Naive thymus-derived CD8-positive, alpha-beta T cell (primary cell): ENCODE measurements at places on chromosomes 2 and 18. TPM values are rescaled to one million over a fixed set of nuclear protein-coding genes. Genes with fewer than 3 reads are reported as not detected.

GRCh38 chr2:240448387-240449274 lies 13.2 kb downstream of the GPC1 start:
- H3K27me3 ChIP-seq: peaks cover 6% of the 10 kb centered on the region
- no peak overlapping the region for H3K4me3 ChIP-seq
- H3K27ac ChIP-seq: no peak overlapping the region
- peaks cover 7% of the 10 kb centered on the region for H3K4me1 ChIP-seq
- H3K36me3 ChIP-seq: no peaks in the 10 kb centered on the region

Gene ATP6V1C2
- 0.47 TPM for total RNA-seq

DNA sequence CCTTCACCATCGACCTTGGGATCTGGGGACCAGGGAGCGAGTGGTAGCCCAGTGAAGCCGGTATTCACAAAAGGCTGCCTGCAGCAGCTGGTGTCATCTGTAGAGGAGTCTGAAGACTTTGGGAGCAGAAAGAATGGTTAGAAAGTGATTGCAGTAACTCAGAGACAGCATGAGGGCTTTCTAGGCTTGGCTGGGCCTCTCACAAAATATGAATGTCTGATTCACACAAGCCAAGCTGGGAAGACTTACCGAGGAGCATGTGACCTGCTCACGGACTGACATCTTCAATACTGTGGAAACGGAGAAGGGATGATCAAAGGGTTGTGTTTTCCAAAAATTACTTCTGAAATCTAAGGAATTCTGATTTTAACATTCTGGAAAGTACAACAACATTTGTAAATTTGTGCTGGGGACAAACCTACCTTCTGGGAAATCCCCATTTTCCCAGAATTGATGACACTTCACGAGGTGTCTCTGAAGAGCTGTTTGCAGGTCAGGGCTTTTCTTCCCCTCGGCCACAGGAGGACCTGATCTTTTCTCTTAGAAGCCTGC lies 111.7 kb downstream of the ACOXL start:
- peaks cover 70% of the 10 kb centered on the region for H3K4me1 ChIP-seq
- H3K4me3 ChIP-seq: no peak overlapping the region
- peak overlapping the region; percentile 87 for H3K27ac ChIP-seq
- H3K27me3 ChIP-seq: no peaks in the 10 kb centered on the region
- DNase-seq: no peak

DNA sequence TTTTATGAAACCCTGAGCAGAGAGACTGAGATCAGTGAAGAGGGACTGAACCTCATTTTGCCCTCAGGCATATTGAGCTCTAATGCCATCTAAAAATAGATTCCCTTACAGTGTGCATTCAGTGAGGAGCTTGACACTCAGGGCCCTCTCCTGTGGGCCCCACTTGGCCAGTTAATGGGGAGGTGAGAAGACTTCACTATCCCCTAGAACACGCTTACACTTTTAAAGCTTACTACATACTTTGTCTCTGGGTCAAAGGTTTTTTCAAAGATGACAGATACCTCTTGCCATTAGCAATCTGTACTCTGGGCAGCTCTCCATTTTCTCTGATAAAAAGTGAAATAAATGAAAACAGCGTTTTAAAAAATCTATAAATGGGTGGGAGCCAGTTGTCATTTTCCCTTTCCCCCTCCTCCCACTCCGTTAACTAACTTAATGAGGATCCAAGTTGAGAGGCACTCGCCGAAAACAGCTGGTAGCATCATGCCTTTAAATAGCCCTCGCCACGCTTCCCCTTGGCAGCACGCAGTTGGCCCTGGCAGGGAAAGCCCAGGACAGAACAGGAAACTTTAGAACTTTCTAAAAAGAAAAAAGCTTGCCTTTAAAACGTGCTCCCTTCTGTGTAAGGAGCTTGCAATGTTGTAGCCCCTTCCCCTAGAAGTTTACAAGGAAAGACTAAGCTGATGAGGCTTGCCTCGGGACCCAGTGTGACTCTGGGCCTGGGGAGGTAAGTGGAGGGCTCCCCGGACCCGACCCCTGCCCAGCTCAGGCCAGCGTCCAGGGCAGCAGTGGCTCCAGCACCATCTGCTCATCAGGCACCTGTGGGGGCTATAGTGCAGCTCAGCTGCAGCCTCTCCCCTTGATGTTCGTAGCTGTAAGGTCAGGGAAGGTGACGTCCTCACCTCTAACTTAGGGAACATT lies 58.8 kb upstream of the FOSL2 start:
- no peak overlapping the region for H3K27ac ChIP-seq
- DNase-seq: no peak
- H3K36me3 ChIP-seq: no peaks in the 10 kb centered on the region
- no peak overlapping the region for H3K4me3 ChIP-seq

GRCh38 chr2:230137902-230138539 lies 69.3 kb upstream of the SLC16A14 start:
- H3K36me3 ChIP-seq: peaks cover 15% of the 10 kb centered on the region
- H3K27ac ChIP-seq: no peak overlapping the region
- no peaks in the 10 kb centered on the region for H3K27me3 ChIP-seq
- H3K4me3 ChIP-seq: no peak overlapping the region
- no peaks in the 10 kb centered on the region for H3K4me1 ChIP-seq

DNA sequence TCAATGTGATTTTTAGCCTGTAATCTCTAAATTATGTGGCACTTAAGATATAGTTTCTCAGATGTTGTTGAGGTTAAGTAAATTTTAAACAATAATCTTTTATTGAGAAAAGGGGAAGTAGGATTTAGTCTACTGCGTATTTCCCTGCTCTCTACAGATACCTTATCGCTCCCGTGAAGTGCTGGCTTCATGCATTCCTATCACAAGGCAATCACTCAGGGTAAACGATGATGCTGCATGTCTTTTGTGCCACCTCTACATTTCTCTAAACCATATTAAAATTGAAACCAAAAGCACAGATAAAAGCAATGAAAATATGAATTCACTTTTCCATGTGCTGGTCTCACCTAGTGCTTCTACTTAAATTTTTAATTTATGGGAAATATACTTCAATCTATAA lies 14.4 kb upstream of the RPE start:
- peaks cover 2% of the 10 kb centered on the region for H3K4me1 ChIP-seq
- H3K36me3 ChIP-seq: no peaks in the 10 kb centered on the region
- H3K4me3 ChIP-seq: no peak overlapping the region
- peaks cover 9% of the 10 kb centered on the region for H3K27me3 ChIP-seq

Gene IMPACT
- total RNA-seq: 14.6 TPM

DNA sequence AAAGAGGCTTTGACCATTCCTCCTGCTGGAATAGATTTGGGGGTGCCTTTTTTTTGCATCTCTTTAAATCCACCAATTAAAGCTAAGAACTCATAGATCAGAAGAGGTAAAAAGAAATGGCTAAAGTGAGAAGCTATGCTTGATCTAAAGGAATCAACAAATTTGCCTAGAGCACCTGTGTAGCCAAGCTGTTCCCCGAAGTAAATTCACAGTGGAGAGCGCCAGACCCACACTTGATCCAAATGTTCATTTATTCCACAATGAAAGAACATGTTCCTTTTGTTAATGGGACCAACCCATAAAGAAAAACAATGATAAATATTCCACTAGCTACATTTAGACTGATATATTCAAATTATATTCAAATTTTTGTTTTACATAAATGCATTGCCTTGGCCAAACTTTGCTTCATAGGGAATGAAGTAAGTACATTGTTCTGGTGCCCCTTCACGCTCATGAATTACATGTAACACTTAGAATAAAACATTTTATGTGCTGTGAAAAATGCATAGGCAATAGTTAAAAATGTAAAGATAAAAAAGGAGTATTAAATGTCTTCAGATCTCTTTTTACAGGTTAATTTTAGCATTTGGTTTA lies 167.4 kb downstream of the PKP4 start:
- DNase-seq: no peak
- H3K27ac ChIP-seq: no peak overlapping the region
- no peaks in the 10 kb centered on the region for H3K27me3 ChIP-seq
- H3K36me3 ChIP-seq: peaks cover 4% of the 10 kb centered on the region
- H3K4me1 ChIP-seq: no peaks in the 10 kb centered on the region

DNA sequence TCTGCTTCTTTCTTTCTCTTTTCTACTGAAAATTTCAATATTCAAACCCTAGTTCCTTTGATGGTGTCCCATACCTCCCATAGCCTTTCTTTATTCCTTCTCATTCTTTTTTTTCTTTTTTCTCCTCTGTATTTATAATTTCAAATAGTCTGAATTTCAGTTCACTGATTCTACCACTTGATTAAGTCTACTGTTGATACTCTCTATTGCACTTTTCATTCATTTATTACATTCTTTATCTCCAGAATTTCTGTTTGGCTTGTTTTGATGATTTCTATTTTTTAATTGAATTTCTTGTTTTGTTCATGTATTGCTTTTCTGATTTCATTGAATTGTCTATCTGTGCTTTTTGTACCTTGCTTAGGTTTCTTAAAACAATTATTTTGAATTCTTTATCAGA lies 111.9 kb upstream of the VRK2 start:
- H3K27me3 ChIP-seq: no peaks in the 10 kb centered on the region
- DNase-seq: no peak
- no peak overlapping the region for H3K4me3 ChIP-seq
- no peak overlapping the region for H3K27ac ChIP-seq
- H3K4me1 ChIP-seq: no peaks in the 10 kb centered on the region
- H3K36me3 ChIP-seq: peaks cover 4% of the 10 kb centered on the region

GRCh38 chr2:160486341-160486740 lies 7.3 kb downstream of the RBMS1 start:
- no peak for DNase-seq
- peaks cover 83% of the 10 kb centered on the region for H3K4me1 ChIP-seq
- peak overlapping the region; percentile 34 for H3K27ac ChIP-seq
- H3K36me3 ChIP-seq: no peaks in the 10 kb centered on the region

Gene TEKT4
- not detected for total RNA-seq

DNA sequence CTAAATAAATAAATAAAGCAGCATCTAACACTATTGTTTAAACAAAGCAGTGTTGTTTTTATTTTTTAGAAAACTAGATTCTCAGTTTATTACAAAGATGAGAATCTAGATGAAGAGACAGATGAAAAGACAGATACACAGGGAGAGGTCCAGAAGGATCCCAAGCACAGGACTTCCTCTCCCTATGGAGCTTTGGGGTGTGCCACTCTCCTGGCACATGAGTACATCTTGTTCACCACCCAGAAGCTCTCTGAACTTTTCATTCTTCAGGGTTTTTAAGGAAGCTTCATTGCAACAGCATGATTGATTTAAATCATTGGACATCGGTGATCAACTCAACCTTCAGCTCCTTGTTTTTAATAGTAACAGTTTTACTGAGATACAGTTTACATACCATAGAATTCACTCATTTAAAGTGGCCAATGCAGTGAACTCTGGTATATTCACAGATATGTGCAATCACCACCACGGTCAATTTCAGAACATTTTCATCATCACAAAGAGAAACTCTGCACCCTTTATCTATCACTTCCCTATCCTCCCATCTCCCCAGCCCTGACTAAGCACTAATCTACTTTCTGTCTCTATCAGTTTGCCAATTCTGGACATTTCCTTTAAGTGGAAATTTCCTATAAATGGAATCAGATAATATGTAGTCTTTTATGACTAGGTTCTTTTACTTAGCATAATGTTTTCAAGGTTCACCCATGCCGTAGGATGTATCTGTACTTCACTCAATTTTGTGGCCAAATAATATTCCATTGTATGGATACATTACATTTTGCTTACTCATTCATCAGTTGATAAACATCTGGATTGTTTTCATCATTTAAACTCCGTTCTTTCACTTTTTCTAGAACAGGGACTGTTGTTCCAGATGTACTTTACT lies 62.3 kb upstream of the ZFP36L2 start:
- no peak overlapping the region for H3K27ac ChIP-seq
- peaks cover 3% of the 10 kb centered on the region for H3K4me1 ChIP-seq
- H3K4me3 ChIP-seq: no peak overlapping the region
- H3K36me3 ChIP-seq: peaks cover 87% of the 10 kb centered on the region
- DNase-seq: no peak
- H3K27me3 ChIP-seq: no peaks in the 10 kb centered on the region

Gene WIPF1
- 408 TPM for total RNA-seq

Gene ADGRF3
- total RNA-seq: 1.5 TPM

Gene DNAJC27
- 11.3 TPM for total RNA-seq

DNA sequence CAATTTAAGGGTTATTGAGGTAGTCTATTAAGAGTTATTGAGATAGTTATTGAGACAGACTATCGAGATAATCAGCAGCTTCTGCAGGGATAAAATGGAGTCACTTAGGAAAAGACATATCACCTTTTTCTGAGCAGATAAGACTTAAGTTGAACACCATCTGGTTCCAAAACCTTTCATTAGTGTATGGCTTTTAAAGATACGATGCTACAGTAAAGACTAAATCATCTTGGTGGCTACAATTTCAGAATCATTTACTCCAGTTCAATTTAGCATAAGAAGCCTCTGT lies 68.6 kb upstream of the DNAJC10 start:
- H3K27ac ChIP-seq: no peak overlapping the region
- no peak for DNase-seq
- H3K27me3 ChIP-seq: no peaks in the 10 kb centered on the region
- H3K36me3 ChIP-seq: no peaks in the 10 kb centered on the region
- no peaks in the 10 kb centered on the region for H3K4me1 ChIP-seq

DNA sequence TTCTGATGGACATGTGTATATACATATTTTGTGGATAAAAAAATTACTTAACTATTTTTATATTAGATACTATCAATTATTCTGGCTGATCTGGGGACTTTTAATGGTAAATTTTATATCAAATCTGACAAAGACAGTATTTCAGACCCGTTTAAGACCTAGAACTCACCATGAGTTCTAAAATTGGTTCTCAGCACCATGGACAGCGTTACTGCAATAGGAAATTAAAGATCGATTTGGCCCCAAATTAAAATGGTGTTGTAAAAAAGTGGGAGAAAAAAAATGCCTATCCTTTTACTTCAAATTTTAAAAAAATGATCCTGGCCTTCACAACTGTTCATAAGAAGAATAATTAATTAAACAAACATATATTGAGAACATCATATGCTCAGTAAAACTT lies 919 bp upstream of the SCN2A start:
- no peaks in the 10 kb centered on the region for H3K4me1 ChIP-seq
- no peak overlapping the region for H3K27ac ChIP-seq
- DNase-seq: no peak
- no peaks in the 10 kb centered on the region for H3K36me3 ChIP-seq

- no peak overlapping the region for H3K27ac ChIP-seq
- no peaks in the 10 kb centered on the region for H3K36me3 ChIP-seq
- no peaks in the 10 kb centered on the region for H3K4me1 ChIP-seq
Observed at GRCh38 chr18:52237551-52237950, 102.4 kb upstream of the DCC start.

DNA sequence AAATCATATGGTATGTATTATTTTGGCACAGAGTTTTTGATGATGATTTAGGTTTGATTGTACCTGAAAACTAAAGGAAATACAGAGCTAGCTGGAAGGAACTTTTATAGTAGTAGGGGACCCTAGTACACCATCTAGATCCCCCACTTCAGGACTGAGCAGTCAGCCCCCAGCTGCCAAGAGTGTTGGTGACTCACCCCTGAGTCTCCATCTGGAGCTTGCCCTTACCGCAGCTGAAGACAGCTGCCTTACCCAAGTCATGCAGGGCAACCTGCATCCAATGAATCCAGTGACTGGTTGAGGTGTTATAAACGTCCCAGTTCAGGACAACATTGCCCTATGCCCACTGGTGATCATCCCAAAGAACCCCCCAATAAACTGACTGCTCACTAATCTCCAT lies 15.3 kb downstream of the PMS1 start:
- no peak overlapping the region for H3K27ac ChIP-seq
- no peak overlapping the region for H3K4me3 ChIP-seq
- H3K36me3 ChIP-seq: peaks cover 3% of the 10 kb centered on the region
- H3K4me1 ChIP-seq: no peaks in the 10 kb centered on the region
